ENCODE measurements at places on chromosomes 6 and 20.

GRCh38 chr6:150134280-150134920, 8.4 kb upstream of the PPP1R14C start:
- no peak for DNase-seq

DNA sequence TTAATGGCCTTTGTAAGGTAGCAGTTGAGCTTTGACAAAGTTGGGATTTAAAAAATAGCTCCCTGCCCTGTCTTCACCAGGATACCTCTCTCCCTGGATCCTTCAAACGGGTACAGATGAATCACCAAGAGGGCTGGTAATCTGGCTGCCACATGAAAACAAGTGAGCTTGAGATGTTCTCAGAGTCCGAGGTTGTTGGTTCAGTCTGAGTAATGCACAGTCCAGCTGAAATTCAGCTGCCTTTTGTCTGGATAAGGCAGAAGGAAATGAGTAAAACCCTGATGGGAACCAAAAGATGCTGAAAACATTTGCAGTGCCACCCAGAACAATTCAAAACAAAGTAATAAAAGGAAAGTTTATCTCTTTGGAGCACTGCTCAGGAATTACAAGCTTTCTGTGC, 86.8 kb downstream of the GJA1 start:
- DNase-seq = peak; percentile 99

- DNase-seq = no peak
These were observed 180.0 kb upstream of the UST start for GRCh38 chr6:148566664-148567350.

- DNase-seq = no peak
These were observed 8.3 kb downstream of the MYL9 start for GRCh38 chr20:36549628-36549941.

GRCh38 chr20:57564180-57564802, 3.4 kb downstream of the PCK1 start:
- no peak for DNase-seq

DNA sequence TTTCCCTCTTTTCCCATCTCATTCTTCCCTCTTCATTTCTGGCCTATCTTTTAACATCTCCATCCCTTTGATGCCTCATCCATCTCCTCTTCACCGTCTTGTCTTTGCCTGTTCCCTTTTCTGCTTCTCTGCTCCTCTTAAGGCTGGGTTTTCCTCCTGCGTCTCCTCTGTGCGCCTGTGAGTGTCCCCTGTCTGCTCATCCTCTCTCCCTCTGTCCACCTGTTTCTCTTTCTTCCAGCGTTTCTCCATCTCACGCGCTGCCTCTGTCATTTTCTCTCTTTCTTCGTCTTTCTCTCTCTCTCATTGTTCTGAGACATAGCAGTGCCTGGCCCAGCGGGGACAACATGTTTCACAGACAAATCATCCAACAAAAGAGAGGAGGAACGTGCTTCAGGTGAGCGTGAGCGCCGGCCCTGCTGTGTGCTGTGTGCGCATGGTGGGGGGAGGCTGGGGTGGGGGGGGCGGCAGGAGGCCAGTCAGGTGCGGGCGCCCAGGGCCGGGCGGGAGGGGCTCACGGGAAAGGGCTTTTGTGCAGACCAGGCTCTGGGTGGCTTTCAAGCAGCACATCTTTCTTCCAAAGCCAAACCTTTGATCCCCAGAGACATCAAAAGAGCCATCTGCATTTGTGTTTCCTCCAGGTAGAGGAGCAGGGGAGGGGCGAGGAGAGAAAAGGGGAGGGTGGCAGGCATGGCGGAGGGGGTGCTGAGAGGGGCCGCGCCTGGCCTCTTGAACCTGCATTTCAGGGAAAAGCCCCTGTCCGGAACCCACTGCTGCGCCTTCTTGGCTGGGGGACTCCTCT, 121.3 kb downstream of the VEGFA start:
- no peak for DNase-seq

DNA sequence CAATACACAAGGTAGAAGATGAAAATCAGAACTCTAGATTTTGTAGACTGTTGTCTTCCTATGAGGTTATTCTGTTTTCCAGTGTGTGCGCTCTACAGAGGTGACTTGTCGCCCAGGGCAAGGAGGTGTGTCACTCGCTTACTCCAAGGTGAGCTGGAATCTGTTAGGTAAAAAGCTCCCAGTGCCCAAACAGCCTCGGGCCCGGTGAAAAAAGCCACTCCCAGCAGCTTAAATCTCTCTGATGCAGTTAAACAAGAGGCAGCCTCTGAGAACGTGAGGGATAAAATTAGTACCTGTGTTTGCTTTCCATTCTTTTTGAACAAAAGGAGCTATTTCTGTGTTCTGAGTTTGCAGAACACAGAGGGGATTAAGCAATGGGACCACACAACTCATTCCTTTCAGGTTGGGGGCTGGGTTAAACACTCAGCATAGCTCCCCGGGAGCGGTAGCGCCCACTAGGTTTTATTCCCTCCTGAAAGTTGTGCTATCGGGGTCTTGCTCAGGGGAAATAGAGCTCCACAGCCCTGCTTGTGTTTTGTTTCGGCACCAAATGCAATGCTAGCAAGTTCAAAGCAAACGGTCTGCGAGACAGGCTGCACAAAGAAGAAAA, 181.2 kb downstream of the FOXA2 start:
- no peak for DNase-seq

GRCh38 chr6:52394251-52394666, 25.9 kb upstream of the EFHC1 start:
- DNase-seq = no peak

DNA sequence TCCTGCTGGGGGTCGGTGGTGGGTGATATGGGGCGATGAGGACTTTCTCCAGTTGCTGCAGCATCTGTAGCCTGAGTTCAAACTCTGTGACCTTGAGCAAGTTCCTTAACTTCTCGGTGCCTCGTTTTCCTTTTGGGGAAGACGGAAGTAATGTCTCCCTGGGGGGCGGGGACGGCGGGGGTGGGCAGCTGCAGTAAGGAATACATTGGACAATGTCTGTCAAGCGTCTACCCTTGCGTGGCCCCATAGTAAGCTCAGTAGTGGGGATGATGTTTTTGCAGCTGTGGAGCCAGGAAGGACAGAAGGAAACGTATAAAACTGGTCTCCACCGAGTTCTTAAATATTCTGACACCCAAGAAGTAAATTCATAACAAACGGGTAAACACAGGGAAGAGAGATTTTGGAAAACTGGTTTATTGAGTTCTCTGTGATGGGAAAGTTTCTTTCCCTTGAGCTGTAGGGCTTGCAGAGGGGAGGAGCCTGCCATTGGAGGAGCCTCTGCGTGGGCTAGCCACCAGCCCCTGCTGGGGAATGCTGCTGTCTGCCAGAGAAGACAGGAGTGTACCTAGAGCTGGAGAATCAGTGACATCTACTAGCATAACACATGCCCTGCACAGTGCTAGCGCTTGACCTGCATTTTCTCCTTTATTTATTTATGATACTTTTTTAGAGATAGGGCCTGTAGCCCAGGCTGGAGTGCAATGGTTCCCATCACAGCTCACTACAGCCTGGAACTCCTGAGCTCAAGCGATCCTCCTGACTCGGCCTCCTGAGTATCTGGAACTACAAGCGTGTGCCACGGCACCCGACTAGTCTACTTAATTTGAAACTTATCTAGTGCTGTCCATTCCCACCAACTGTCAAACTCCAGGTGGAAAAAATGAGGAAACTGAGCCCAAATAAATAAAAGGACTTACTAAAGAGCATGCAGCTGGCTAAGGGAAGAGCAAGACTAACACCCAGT, 1.2 kb upstream of the ACSS1 start:
- DNase-seq = no peak

DNA sequence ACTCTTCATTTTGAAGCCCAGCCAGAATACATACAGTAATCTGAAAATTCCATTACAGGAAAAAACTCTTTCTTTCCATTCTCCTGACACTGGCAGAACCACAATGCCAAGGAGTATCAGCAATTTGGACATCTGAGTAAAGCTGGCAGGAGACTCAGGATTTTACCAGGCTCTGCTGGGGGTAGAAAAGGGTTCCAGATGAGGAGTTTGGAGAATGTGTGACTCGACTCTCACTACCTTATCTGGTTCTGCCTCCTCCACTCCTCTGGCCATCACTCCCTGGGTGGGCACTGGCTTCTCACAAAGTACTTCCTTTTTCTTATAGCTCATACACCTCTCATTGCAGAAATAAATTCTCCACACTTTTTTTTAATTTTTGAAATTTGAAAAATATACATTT, 10.6 kb upstream of the WFDC8 start:
- no peak for DNase-seq

DNA sequence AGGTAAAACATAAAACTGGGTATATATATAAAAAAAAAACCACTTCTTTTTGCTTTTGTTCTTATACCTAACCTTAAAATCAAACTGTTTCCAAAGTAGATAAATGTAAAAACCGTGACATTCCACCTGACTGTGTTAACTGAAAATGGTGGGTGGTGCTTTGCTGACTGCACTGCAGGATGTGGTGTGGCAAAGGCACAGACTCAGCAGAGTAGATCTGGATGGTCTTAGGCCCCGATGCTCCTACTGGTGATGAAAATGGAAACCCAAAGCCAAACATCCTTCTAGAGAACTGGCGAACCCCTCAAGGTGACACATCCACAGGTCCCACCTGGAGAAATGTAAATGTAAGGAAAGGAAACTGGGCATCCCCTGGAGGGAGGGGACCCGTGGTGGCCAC, 8.9 kb downstream of the TGIF2 start:
- DNase-seq = no peak

DNA sequence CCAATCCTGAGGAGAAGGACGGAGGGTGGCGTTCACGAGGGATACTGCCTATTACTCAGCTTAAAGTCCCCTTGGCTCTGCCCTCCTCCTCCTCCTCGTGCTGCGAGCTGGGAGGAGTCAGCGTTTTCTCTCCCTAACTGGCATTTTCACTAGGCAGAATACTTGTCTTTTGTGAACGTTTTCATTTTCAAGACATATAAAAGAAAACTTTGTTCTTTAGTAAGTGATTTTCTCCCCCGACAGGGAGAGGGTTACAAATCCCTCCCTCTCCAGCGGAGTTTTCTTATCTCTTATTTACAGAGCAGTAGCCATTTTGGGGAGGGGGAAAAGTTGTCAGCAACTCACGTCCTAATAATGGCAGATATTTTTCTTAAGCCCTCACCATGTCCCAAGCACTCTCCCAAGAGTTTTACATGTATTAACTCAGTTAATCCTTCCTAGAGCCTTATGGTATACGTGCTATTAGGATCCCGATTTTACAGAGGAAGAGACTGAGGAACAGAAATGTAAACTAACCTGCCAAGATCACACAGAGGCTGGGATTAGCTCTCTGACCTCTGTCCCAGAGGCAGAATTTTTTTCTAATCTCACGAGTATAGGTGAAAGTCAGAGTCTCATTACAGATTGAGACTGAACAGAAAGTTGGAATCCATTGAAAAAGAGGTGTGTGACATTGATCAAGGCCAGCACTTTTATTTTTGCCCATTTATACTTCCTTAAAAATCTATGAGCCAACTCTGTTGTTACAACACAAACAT, 30.0 kb upstream of the ZNF217 start:
- DNase-seq = peak; percentile 27

DNA sequence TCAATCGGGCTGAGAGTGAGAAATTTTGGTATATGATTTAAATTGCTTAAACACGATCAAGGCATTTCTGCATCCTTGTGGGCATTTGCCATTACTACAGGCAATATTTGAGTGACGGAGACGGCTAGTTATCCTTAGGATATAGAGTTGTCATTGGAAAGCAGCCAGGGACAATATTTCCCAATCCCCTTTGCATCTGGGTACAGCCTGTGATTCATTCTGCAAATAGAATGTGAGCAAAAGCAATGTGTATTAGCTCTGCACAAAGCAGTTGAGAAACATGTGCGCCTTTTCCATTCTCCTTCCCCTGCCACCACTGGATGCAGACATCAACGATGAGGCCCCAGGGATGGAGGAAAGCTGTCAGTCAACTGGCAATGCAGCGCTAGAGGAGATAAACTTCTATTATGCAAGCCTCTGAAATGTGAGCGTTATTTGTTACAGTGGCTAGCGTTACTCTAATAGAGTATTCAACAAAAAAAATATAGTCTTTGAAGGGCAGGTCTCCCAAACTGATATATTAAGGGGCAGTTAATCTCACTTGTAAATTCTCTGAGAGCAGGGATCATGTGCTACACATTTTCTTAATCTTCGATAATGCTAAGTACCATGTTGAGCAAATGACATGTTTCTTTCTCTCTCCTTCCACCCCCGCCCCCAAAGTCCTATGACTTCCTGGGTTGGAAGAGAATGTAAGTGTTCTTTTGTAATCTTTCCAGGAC, 37.1 kb upstream of the NCOA3 start:
- DNase-seq = peak; percentile 96

DNA sequence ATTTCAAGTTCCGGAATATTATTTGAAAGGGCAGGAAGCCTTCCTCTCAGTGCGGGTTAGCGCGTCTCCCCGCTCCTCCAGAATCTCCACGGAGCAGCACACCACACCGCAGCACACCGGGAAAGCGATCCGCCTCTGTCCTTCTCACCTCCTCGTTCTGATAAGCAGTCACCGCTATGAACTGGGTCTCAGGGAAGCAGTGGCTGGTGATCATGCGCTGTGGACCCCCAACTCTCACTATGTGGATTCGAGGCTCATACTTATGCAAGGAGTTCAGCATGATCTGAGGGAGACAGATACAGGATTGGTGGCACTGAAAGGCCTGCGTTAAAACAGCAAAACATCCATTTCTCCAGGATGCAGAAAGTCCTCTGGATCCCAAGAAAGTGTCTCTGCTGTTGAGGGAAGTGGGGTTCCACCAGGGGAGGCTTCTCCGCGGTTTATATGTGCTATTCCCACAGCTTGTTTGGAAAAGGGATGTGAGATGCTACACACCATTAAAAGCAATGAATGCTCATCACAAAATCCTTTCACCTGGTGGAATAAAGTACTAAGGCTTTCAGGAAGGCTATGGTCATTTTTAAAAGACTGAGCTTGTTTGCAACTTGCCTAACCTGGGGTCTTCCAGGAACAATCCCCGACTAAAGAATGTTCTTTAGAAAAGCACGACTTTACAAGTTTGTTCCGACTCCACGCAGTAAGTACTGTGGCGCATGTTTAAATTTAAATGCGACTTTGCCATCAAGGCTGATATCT, 1.9 kb downstream of the TBXT start:
- DNase-seq = no peak

- DNase-seq = no peak
These were observed 19.7 kb upstream of the OGFRL1 start for GRCh38 chr6:71268735-71269437.

DNA sequence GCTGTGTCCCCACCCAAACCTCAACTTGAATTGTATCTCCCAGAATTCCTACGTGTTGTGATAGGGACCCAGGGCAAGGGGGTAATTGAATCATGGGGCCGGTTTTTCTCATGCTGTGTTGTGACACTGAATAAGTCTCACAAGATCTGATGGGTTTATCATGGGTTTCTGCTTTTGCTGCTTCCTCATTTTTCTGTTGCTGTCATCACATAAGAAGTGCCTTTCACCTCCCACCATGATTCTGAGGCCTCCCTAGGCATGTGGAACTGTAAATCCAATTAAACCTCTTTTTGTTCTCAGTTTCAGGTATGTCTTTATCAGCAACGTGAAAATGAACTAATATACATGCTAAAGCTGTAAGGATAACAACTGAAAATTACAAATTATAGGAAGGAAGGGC, 88.3 kb downstream of the CDYL start:
- DNase-seq = no peak

- no peak for DNase-seq
These were observed 52.6 kb upstream of the TMEM200A start for GRCh38 chr6:130313206-130313605.

- DNase-seq = no peak
These were observed 5.5 kb upstream of the ATRN start for GRCh38 chr20:3465301-3465700.

- DNase-seq = no peak
These were observed 138.5 kb downstream of the UST start for GRCh38 chr6:148885136-148885865.

All from dermis microvascular lymphatic vessel endothelial cell (primary cell).